ENCODE measurements at places on chromosomes 6 and 20.

DNA sequence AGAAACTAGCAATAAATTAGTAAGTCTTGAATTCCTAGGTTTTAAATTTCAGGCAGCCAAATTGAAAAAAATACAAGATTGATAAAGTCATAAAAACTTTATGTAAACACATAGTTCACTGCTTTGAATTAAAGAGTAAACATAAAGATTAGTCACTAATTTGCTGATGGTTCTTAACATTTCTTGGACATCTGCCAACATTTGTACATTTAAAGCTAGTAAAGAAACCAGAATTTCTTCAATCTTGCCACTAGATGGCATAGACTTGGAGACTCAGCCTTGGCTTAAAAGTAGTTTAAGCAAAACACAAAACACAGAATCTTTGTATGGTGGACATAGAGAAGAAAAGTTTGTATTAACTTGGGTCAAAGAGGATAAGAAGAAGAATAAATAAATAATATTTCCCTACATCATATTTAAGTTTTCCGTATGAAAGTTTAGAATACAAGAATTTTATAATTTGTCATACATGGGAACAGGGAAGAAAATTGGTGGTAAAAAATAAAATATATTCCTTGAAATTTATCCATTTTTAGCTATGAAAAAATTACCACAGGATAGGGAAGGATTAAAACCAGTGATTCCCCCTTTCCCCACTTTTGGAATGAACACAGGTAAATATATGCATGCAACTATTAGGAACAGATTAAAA, 41.7 kb upstream of the FAM135A start:
- no peak for DNase-seq

GRCh38 chr6:12884983-12885382, 168.4 kb downstream of the PHACTR1 start:
- no peak for DNase-seq

- no peak for DNase-seq
Measured at GRCh38 chr6:71157345-71157744, 131.3 kb upstream of the OGFRL1 start.

- no peak for DNase-seq
Measured at GRCh38 chr20:1484438-1485116, 6.6 kb downstream of the SIRPB2 start.

GRCh38 chr6:226516-227073, 65.7 kb upstream of the DUSP22 start:
- DNase-seq = no peak

DNA sequence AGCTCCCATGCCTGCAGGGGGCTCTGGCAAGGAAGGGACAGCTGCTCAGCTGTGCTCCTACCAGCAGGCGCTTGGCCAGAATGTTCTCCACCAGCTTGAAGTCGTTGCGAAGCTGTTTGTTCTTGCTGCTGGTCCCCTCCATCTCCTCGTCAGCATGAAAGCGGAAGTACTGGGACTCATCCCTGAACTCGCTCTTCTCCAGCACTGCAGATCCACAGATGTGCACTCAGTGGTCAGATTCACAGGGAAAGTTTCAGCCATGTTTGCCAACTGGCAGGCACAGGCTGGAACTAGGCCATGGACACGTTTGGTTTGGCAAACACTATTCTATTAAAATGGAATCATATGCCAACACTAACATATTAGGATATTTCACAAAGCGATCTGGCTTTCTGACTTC, 167.9 kb downstream of the PREX1 start:
- DNase-seq = no peak

DNA sequence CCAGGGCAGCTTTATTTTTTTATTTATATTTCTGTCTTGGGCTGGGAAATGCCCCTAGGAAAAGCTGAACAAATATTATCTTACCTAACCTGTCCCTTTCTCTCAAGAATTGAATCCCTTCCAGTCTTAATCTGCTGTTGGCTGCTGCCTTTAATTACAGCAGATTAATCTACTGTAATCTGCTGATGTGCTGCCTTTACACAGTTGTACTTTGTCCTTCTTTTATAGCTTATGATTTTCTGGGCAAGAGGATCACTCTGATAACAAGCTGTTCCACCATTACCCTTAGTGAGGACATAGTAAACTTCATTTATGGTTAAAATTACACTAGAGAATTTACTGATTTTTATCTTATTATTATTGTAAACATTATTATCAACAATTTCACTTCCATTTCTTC, 234.5 kb upstream of the MAN1A1 start:
- no peak for DNase-seq

- no peak for DNase-seq
Measured at GRCh38 chr6:144986271-144986670, 701.1 kb downstream of the UTRN start.

GRCh38 chr20:48381353-48382120, 446.3 kb downstream of the PREX1 start:
- DNase-seq = no peak

DNA sequence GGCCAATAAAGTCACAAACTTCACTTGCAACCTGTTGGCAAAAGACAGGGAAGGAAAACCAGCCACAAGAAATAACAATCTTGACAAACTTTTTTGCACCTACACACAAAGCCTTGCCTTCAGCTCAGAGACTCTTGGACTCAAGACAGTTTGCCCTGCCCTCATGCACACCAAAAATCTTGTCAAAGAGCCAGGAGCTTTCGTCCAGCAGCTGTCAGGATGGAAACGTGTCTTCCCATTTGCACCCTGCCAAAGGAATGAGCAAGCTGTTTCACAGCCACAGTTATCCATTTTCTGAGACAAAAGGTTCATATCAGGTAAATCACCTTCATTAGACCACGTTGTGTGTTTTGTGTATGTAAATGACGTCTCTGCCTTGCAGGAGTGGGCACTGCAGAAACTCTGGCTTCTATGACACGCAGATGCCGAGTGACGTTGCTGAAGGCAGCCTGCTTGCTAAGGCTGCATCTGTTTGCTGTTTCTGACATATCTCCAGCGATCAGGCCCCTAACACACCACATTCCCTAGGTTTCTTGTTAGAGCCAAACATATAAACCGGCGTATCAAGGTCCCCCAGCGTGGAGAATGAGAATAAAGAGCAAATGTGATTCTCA, 193.4 kb downstream of the SYNDIG1 start:
- no peak for DNase-seq

GRCh38 chr20:21257192-21257591, 45.9 kb upstream of the XRN2 start:
- no peak for DNase-seq

- no peak for DNase-seq
Measured at GRCh38 chr6:165782134-165782533, 119.1 kb upstream of the PDE10A start.

DNA sequence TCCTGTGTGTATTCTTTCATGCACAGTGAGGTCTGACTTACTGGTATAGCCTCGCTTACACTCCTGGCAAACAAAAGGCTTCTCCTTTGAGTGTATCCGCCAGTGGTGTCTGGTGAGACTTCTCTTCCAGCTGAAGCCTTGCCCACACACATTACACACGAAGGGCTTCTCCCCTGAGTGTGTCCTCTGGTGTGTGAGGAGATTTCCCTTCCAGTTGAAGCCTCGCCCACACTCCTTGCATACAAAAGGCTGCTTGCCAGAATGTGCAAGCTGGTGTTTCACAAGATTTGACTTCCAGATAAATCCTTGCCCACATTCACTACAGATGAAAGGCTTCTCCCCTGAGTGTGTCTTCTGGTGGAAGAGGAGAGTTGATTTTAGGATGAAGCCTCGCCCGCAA, 21.5 kb downstream of the ZNF337 start:
- DNase-seq = no peak

DNA sequence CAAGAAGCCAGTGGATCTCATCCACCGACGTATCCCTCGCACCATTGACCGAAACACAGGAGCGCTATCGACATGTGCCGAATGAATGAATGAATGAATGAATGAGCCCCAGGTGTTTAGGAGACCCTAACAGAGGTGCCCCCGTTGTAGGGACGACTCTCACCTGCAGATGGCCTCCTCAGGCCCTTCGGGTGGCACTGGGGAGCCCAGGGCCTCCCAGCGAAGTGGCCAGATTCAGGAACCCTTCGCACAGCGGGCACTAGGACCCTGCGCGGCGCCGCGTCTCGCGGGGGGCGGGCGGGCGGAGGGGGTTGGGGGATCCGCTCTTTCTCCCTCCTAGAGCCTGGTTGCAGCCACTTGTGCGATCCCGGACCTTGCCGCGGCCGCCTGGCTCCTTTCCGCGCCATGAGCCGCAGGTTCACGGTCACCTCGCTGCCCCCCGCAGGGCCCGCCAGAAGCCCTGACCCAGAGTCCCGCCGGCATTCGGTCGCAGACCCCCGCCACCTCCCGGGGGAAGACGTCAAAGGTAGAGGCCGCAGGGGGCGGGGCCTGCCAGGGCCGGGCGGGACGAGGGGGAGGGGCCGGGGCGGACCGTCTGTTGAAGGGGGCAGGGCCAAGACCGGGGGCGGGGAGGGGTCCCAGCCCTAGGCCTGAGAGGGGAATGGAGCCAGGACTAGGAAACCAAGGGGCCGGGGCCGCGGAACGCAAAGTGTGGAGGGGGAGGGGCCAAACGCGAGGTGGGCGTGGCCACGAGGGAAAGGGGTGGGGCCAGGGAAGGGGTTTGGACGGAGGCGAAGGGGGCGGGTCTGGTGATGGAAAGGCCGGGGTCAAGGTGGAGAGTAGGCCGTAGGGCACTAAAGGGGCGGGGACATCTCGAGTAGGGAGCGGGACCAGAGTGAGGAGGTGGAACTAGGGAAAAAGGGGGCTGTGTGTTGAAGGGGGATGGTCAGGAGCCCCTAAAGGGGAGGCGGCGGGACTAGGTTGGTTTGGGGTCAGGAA, 7.4 kb upstream of the SLC12A5 start:
- peak; percentile 84 for DNase-seq

DNA sequence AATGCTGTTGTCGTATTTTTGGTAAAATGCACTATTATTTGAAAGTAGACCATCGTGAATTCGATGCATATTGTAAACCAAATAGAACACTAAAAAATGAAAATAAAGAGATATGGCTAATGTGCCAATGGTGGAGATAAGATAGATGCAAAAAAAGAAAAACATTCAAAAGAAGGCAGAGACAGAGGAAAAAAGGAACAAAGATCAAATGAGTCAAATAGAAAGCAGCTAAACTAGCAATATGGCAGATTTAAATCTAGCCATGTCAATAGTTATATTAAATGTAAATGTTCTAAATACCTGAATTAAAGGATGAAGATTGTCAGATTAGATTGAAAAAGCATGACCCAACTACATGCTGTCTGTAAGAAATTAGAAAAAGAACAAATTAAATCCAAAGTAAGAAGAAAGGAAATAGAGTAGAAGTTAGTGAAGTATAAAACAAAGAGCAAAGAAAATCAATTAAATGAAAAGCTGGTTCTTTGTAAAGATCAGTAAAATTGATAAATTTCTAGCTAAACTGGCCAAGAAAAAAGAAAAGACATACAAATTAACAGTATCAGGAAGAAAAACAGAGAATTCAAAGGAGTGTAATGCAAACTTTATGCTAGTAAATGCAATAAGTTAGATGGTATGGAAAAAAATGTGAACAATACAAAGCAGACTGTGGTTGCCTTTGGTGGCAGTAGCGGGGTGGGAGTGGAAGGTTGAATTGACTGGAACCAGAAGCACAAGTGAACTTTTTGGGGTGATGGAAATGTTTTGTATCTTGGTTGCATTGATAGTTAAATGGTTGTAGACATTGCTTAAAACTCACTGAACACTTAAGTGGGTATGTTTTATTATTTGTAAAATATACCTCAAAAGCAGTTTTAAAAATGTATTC, 44.8 kb downstream of the PTPN1 start:
- no peak for DNase-seq

- DNase-seq = no peak
Measured at GRCh38 chr6:112311950-112312547, 35.1 kb upstream of the RFPL4B start.

GRCh38 chr6:36122495-36123269, 7.6 kb upstream of the MAPK13 start:
- DNase-seq = no peak

DNA sequence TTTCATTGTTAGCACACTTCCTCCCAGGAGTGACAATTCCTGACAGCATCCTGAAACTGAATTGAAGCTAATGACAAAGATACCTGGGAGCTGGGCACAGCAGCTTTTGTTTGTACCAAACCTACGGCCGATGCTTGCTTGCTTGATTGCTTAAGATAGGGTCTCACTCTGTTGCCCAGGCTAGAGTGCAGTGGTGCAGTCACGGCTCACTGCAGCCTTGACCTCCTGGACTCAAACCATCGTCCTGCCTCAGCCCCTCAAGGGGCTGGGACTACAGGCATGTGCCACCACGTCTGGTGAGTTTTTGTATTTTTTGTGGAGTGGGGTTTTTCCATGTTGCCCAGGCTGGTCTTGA, 84.7 kb upstream of the SCP2D1 start:
- no peak for DNase-seq

DNA sequence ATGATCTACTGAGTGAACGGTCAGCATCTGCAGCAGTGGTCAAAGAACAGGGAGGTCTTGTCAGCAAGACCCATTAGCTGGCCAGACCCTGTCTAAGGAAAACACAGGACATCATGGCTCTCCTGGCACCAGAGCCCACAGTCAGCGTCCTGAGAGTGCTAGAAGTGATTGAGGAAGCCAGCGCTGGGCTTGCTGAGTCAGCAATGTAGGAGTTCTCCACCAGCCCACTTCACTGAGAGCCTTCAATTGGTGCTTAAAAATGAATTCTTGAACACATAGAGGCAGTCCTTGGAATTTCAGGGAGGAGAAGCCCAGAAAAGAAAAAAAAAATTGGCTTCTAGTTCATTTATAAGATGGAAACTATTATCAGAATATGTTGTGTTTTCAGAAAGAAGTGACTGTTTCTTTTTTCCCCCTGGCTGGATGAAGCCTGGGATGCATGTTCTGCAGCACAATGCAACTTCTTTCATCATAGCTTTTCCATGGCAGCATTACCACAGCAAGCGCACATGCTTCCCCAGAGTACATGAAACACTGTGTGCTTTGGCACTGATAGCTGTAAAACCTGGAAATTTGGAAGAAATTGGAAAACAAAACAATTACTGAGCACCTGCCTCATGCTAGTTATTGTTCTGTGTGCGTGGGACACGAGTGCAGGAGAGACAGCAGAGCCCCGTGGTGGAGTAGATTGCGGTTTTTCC, 899.9 kb downstream of the C6orf118 start:
- no peak for DNase-seq

DNA sequence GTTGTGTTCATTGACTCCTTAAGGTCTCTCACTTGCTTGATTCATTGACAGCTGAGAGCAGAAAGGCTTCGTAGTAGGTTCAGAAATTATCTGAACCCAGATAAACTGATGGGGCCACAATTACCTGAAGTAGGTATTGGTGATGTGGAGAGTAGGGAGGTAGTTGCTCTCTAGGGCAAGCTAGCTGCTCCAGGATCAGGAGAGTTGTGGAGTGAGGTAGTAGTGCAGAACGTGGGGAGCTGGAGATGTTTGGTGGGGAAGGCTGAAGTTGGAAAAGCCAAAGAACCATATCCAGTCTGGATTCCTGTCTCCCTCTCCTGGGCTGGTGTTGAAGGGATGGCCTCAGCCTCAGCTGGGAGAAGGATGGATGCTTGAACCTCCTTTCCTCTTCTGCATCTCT, 15.9 kb downstream of the TJAP1 start:
- no peak for DNase-seq

GRCh38 chr6:32627249-32627648, 10.0 kb upstream of the HLA-DQA1 start:
- no peak for DNase-seq

GRCh38 chr6:137892271-137892708, 25.2 kb downstream of the TNFAIP3 start:
- DNase-seq = no peak

- DNase-seq = no peak
Measured at GRCh38 chr20:57417051-57417689, 26.0 kb downstream of the RBM38 start.

All from type B pancreatic cell (in vitro differentiated cells).